ENCODE measurements at places on chromosomes 4 and X. TPM values are rescaled to one million over a fixed set of nuclear protein-coding genes. Genes with fewer than 3 reads are reported as not detected.

- no peak for DNase-seq
Observed at GRCh38 chr4:7651461-7651921, 216.8 kb upstream of the PSAPL1 start.

DNA sequence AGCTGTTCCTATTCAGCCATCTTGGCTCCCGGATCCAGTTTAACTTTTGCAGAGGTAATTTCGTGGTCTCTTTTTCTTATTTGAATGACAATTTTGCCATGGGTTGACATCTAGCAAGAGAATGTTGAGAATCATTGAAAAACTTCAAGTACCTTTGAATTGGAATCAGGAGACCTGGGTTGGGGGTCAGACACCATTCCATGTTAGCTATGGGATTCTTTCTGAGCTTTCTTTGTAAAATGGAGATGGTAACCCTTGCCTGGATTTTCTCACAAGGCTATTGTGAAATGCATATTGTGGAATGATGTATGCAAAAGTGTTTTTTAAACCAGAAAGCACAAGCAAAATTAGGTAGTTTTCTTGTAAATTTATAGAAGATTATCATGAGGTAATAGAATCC, 79.1 kb upstream of the HAND2 start:
- DNase-seq: no peak

DNA sequence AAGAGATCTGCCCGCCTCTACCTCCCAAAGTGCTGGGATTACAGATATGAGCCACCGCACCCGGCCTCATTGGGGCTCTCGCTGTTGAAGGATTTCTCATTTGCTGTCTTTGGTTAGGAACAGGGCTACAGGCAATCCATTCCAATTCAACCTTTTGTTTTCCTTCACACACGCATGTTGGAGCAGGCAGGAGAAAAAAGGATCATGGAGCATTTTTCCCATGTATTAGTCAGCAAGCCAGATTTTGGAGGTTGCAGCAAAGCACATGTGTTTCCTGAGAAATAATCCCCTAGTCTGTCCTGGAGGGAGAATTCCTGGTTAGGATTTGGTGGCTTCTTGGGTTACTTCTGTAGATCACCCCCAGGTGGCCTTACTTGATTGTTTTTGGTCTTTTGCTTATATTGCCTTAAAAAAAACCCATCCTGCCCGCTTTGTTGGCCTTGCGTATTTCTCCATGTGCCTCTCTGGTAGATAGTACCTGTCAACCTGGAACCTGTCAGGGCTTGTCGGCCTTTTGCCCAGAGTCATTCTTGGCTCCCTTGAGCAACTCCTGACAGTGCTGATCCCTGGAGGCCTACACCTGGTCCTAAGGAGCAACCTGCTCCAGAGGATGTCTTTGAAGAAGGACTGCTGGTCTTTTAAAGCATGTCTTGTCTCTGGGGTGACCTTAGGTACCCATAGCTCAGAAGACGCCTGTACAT, 82.4 kb upstream of the CLCN4 start:
- DNase-seq: no peak

GRCh38 chr4:169031392-169031791, 21.3 kb upstream of the CBR4 start:
- no peak for DNase-seq

Gene FGF2
- 23.9 TPM for total RNA-seq

Gene DSPP
- not detected for total RNA-seq

Gene AADAT
- total RNA-seq: 3.1 TPM
